ENCODE measurements at places on chromosomes 1 and 21. TPM values are rescaled to one million over a fixed set of nuclear protein-coding genes. Genes with fewer than 3 reads are reported as not detected.
A peak's percentile ranks its signal among the peaks of the same experiment; 100 is the strongest.

DNA sequence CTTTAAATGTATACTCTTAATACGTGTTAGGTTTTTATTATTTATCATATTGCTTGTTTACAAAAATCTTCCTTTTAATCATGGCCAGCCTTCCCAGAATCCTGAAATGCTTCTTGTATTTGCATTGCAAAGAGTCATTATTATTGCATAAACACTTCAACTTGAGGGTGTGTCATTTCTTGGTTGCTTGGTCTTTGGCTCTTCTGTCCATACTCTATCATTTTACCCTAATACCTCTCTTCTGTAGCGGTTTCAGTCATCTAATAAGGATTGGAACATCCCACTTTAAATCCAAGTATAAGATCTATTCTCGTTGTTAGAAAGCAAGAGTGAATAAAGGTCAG lies 200.6 kb upstream of the CACYBP start:
- DNase-seq: no peak

GRCh38 chr1:150386592-150386991 lies 22.6 kb downstream of the RPRD2 start:
- DNase-seq: no peak

GRCh38 chr1:86992861-86993260 lies 78.4 kb downstream of the HS2ST1 start:
- DNase-seq: no peak

GRCh38 chr1:145891587-145892485 lies 6.2 kb upstream of the ANKRD35 start:
- DNase-seq: no peak

GRCh38 chr1:29633771-29634170 lies 397.4 kb downstream of the PTPRU start:
- peak; percentile 9 for DNase-seq

Gene ACOT11
- 23.7 TPM for total RNA-seq

Data from hematopoietic multipotent progenitor cell (in vitro differentiated cells).